KBM-7 (cell line): ENCODE measurements at places on chromosomes 16 and 17.
A peak's percentile ranks its signal among the peaks of the same experiment; 100 is the strongest.

GRCh38 chr16:81467815-81468214 lies 23.2 kb downstream of the CMIP start:
- no peak for DNase-seq

- DNase-seq: peak; percentile 19
These were observed 63.4 kb downstream of the CLEC16A start for GRCh38 chr16:11007714-11008280.

DNA sequence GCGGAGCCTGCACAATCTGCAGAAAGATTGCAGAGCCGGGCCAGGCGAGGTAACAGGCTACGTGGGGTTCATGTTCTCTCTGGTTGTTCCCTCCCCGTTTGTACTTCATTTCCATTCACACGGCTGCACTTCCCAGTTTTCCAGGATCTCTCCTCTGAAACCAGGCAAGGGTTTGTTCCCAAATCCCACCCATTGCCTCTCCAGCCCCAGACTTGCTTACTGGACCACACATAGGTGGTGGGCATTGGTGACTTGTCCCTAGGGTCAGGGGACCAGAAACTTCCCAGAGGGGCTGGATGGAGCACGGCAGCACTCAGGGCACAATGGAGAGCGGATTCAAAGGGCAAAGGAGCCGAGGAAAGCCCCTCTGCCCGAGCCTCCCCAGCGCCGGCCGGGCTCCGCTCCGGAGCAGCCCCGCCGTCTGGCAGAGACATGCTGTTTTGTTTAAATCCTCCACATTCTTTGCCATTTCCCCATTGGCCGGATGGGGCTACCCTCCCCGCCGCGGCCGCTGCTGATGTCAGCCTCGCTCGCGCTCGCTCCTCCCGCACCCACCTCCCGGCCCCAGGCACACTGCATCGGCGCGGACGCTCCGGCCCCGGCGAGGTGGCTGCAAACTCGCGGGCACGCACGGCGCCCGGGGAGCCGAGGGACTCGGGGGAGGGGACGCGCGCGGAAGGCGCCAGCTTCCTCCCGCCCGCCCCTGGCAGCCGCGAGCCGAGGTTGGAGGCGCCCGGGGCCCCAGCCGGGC lies at the start of gene PITPNC1:
Gene PITPNC1 (plus strand): TSS at position 545 of the 751 bp plus-strand sequence.
- DNase-seq: peak; percentile 91

DNA sequence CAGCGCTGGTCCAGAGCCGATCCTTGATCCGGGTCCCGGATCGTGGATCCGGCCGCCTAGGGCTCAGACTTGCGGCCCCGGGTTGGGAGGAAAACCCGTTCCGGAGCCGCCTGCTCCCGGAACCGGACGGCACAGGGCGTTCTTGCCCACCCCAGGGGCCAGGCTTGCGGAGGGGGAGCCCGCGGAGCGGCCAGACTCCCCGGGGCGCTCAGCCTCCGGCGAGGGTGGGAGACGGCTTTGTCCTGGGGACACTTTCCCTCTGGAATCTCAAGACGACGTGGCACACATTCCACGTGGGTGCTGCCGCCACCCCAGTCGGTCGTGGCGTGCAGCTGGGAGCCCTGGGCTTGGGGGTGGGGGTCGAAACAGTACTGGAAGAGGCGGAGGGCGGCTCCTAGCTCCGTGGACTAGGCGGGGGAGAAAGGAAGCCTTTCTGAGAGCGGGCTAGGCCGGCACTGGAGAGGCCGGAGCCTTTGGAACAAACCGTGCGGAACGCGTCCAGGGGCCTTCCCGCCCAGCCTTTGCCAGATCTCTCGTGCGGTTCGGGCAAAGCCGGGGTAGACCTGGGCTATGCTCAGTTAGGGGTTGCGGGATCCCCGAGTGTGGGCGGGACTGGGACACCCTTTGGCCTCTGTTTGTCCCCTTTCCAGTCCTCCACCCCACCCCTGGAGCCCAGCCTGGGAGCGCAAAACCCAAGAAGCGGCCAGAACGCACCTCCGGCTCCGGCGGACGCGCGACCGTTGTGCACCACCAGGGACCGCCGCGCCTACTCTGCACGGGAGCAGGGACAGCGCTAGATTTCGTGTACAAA lies 26.5 kb downstream of the SREBF1 start:
- no peak for DNase-seq

- DNase-seq: no peak
These were observed 5.7 kb downstream of the CDC6 start for GRCh38 chr17:40293363-40293762.

- DNase-seq: no peak
These were observed 26.2 kb downstream of the KPNA2 start for GRCh38 chr17:68061512-68062313.

DNA sequence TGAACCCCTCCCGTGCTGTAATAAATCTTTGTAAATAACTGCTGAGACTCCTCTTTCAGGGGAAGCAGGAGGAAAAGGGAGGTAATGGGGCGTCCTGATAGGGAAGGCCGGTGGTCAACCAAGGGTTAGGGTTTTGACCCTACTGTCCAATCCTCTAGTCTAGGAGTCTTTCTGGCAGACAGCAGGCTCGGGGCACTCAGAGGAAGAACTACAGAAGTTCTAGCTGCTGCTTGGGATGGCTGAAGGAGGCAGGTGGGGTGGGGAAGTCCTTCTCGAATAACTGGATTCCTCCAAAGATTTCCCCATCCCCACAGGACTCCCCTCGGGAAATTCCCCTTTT lies 387 bp upstream of the STARD3 start:
- no peak for DNase-seq

DNA sequence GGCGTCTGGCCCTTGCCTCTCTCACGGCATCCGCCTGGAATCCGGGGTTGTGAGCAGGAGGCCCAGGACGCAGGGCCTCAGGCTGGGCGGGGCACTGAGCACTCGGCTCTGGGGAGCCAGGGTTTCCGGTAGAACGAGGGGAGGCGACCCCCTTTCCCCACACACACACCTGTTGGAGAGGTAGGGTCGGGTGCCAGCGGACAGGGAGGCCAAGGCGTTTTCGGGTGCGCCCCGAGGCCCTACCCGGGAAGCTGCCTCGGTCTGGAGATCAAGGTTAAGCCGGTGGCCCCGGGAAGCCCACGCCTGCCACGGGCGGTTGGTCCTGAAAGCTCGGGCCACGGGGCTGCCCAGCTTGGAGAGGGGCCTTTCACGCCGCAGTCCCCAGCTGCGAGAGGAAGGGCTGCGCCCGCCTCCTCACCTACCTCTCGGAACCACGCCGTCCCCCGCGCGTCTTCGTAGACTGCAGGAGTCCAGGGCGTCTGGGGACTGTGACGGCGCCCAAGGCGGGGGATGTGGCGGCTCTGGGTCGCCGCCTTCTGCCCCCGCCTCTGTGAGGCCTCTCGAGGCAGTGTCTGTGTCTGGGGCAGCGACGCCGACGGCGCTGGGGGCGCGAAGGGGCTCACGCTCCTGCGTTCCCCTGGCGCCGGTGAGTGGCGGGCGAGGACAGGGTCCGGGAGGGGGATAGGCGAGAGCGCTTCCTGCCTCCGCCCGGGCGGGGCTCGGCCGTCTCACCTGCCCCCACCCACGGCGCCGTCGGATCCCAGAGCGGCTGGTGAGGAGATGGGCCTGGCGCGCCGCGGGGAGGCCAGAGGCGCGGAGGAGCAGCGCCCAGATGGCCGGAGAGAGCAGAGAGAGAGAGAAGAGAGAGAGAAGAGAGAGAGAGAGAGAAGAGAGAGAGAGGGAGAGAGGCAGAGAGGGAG lies 20.3 kb upstream of the HOXB9 start:
- no peak for DNase-seq

GRCh38 chr17:74145756-74146155 lies 57.7 kb upstream of the RPL38 start:
- no peak for DNase-seq

DNA sequence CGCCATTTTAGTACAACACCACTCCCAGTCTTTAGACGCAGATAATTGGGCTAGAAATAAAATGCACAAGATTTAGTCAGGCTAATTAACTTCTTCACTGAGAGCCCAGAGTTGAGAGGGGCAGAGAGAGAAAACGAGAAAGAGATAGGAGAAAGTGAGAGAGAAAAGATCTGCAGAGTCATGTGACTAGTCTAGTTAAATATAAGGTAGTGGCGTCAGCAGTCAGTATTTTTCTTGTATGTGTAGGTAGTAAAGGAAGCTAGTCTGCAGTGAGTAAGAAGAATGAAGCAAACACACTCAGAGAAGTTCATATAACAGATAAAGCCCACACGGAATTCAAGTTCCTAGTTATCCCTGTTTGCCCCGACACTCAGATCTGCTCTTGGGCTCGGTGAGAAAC lies 392.6 kb upstream of the ERCC4 start:
- DNase-seq: no peak

DNA sequence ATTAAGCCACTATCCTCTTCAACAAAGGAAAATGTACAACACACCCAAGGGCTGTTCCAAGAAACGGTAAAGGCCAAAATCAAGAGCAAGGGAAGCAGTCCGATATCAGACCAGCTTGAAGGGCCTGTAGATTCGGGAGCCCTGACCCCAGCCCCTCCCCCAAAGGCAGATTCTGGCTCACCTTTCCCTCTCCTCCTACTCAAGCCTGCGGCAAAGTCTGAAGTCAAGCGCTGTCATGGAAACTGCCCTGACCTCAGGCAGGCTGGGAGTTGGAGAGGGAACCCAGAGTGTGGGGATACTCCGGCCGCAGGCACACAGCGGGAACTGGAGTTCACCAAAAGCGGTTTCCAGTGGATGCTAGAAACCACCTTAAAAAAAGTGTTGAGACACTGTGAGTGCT lies 1.8 kb downstream of the ALYREF start:
- DNase-seq: no peak

DNA sequence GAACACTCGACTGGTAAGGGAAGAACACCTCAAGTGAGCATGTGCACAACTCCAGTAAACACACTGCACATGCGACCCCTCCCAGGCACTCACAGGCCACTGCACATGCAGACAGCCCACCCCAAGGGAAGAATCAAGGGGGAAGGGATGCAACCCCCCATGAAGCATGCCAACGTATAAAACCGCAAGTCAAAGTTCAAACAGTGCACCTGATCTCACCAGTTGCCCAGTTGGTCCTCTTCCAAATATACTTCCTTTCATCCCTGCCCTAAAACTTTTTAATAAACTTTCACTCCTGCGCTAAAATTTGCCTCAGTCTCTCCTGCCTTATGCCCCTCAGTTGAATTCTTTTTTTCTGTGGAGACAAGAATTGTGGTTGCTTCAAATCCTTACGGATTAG lies 51.0 kb upstream of the TOM1L1 start:
- DNase-seq: no peak

DNA sequence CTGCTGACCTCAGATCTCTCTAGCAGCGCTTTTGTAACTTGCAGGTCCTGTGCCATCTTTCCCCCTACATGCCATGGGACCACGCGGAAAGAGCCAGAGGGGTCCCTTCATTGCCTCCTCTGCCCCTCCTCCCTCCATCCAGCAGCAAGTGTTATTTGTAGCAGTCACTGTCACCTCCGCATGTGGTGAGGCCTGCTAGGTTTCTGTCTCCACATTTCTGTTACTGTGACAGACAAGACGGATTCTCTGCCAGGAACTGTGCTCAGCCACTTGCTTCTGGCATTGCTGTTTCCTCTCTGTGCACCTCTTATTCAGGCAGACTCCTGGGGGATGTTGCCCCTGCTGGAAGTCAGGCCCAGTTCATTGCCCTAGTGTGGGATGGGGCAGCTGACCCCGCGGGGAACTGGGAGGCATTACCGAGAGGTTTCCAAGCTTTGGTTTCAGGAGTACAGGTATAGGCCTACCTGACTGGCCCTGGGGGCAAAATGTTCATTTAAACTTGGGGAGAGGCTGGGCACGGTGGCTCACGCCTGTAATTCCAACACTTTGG lies 61.2 kb downstream of the RAB11FIP4 start:
- DNase-seq: no peak

GRCh38 chr17:13114601-13115031 lies 96.8 kb upstream of the ELAC2 start:
- peak; percentile 47 for DNase-seq

- DNase-seq: no peak
These were observed 46.5 kb downstream of the FAM222B start for GRCh38 chr17:28796062-28796461.

DNA sequence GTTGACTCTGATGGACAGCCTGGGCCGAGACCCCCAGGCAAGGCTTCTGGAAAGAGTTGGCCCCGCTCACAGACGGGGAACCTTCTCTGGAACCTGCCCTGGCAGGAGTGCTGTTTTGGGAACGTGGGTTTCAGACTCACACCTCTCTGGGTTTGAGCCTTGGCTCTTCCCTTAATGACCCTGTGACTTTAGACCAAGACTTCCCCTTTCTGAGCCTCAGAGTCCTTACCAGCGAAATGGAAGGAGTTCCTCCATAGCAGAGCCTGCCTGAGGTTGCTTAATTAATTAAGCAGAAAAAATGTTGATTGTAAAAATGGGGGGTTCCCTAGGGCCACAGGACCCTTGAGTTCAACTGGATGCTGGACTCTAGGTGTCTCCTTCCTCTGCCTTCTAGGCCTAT lies 408.2 kb downstream of the SEC14L1 start:
- DNase-seq: peak; percentile 38

DNA sequence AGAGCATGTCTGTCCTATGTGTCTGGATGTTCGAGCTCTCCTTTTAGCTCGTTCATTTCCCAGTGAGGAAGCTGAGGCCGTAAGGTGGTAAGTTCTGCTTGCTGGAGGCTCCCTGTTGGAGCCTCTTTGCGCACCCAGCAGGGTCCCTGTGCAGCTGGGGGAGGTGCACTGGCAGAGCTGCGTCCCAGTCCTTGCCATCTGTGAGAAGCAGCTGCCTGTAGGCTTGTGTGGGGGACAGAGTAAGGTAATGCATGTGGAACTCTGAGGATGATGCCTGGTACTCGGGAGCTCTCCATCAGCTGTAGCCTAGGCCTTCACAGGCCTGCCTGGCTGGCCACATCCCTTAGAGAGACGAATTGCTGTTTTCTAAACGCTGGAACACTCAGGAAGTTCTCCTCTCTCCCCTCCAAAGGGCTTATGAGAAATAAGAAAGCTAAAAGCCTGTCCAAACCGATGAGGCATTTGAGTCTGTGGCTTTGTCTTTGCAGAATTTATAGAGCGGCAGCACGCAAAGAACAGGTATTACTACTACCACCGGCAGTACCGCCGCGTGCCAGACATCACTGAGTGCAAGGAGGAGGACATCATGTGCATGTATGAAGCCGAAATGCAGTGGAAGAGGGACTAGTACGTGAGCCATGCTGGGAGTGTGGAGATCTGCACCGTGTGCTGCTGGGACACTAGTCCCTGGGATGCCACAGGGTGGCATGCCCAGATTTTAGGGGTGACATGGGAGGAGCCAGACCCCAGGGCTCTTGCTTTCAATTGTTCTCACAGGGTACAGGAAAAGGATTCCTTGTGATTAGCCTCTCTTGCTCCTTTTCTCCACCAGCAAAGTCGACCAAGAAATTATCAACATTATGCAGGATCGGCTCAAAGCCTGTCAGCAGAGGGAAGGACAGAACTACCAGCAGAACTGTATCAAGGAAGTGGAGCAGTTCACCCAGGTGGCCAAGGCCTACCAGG lies 1.6 kb downstream of the NDUFB10 start:
- peak; percentile 80 for DNase-seq

- DNase-seq: peak; percentile 35
These were observed 60.5 kb downstream of the CMIP start for GRCh38 chr16:81505011-81505661.

- no peak for DNase-seq
These were observed 90.3 kb upstream of the MPHOSPH6 start for GRCh38 chr16:82260212-82260795.

DNA sequence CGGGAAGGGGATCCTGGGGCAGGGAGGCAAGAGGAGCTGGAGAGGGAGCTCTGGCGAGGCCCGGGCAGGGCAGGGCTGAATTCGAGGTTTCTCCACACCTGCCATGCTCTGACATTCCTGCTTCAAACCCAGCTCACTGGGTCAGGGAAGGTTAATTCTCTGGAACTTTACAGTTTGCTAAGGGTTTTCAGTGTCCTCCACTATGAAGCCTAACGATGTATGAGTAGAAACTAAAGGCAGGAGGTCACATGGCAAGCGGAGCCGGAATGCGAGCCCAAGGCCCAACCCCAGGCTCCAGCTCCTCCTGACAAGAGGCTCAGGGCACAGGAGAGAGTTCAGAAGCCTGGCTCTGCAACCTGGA lies 29.2 kb downstream of the DCAKD start:
- no peak for DNase-seq
